ENCODE measurements at places on chromosomes 1 and 21.

- peak overlapping the region; percentile 92 for H3K4me3 ChIP-seq
- peaks cover 43% of the 10 kb centered on the region for H3K4me1 ChIP-seq
- no peaks in the 10 kb centered on the region for H3K27me3 ChIP-seq
- peak overlapping the region; percentile 79 for H3K27ac ChIP-seq
- DNase-seq = no peak
Measured at GRCh38 chr1:36322786-36323635, 434 bp downstream of the EVA1B start.

DNA sequence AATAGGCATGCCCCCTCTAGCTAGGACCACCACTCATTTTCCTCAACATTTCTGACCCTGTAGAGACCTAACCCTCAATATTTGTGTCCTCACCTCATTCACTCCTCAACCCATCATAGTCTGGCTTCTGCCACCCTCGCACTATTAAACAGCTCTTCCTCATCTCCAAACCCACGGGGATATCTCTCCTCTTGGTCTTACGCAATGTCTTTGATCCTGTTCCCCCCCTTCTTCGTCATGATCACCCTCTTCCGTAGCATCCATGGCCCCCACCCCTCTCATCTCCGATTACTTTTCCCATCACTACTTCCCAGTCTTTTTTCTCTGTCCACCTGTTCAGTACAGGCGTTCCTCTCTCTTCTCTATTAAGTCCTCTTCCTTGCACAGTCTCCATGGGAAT, 51.7 kb upstream of the SPOCD1 start:
- H3K27ac ChIP-seq = no peak overlapping the region
- H3K4me3 ChIP-seq = no peak overlapping the region
- no peaks in the 10 kb centered on the region for H3K27me3 ChIP-seq
- no peaks in the 10 kb centered on the region for H3K36me3 ChIP-seq
- no peak for DNase-seq

- H3K27ac ChIP-seq = no peak overlapping the region
- H3K36me3 ChIP-seq = no peaks in the 10 kb centered on the region
- no peaks in the 10 kb centered on the region for H3K27me3 ChIP-seq
- H3K4me3 ChIP-seq = no peak overlapping the region
- DNase-seq = no peak
Measured at GRCh38 chr1:243748706-243749283, 101.2 kb downstream of the AKT3 start.

DNA sequence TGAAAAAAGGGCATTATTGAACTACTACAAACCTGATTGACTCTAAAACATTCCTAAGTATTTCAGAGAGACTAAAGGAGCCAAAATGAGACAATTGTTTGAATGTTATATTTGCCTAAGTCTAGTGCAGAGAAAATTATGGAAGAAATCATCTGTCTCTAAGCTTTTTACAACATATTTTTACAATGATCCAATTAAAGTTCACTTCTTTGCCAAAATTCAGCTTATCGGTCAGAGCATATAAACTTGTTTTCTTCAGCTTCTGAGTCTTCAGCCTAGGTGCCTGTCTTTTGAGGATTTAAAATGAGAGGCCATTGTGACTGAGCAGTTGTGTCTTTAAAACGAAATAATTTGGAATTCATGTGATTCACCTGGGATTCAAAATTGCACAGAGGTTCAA, 181.2 kb upstream of the SGIP1 start:
- H3K27ac ChIP-seq = peak overlapping the region; percentile 6
- H3K36me3 ChIP-seq = no peaks in the 10 kb centered on the region
- no peak overlapping the region for H3K4me3 ChIP-seq
- DNase-seq = no peak

GRCh38 chr1:119768778-119769177, at the start of gene HMGCS2:
HMGCS2 (minus strand) TSS chr1:119768905; CDS start chr1:119768844, 61 bp downstream.
- H3K27me3 ChIP-seq = no peaks in the 10 kb centered on the region
- no peak within 1 kb of the TSS for H3K27ac ChIP-seq
- H3K4me3 ChIP-seq = no peak within 1 kb of the TSS
- DNase-seq = peak; percentile 80

- no peaks in the 10 kb centered on the region for H3K36me3 ChIP-seq
- peaks cover 13% of the 10 kb centered on the region for H3K4me1 ChIP-seq
- DNase-seq = no peak
- no peaks in the 10 kb centered on the region for H3K27me3 ChIP-seq
- H3K4me3 ChIP-seq = no peak overlapping the region
Measured at GRCh38 chr1:58849551-58849950, 65.7 kb upstream of the JUN start.

- H3K4me3 ChIP-seq = no peak overlapping the region
- no peak for DNase-seq
- H3K27me3 ChIP-seq = no peaks in the 10 kb centered on the region
- no peaks in the 10 kb centered on the region for H3K36me3 ChIP-seq
Measured at GRCh38 chr1:100631015-100631551, 88.5 kb upstream of the VCAM1 start.
